ENCODE measurements at places on chromosomes 3 and 15.

DNA sequence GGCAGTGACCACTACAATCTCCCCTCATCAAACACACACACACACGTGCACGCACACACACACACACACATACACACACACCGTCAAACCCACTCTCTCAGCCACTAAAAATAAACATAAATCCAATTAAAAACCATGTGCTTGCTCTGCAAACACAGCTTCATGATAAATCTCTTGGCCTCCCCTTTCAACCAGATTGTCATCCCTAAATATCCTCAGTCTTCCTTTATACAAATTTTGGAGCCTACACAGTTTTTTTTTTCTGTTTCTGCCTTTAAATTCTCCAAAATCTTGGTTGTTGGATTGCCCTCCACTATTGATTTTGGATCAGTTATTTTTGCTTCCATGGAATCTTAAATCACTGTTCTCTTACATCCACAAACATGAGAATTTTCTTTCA lies 245.6 kb downstream of the SATB1 start:
- no peak for DNase-seq

DNA sequence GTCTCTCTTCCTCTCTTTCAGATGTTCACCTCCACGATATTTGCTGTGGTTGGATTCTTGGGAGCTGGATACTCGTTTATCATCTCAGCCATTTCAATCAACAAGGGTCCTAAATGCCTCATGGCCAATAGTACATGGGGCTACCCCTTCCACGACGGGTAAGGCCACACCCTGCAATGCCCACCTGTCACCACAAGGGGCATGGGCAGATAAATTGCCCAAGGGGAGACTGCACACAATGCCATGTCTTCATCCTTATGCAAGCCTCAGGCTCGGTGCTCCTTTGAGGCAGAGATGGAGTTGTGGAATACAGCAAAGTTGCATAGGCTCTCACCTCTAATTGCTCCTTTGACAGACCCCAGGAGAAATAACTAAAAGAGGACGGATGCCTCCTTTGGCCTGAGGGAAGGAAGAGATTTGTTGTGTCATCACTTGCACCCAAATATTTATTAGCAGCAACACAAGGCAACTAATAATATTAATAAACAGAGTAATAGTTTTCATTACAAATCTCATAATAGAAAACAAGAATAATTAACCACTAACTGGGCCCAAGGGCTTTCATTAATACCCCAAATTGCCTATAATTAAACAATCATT lies 13.2 kb downstream of the TM4SF4 start:
- no peak for DNase-seq

DNA sequence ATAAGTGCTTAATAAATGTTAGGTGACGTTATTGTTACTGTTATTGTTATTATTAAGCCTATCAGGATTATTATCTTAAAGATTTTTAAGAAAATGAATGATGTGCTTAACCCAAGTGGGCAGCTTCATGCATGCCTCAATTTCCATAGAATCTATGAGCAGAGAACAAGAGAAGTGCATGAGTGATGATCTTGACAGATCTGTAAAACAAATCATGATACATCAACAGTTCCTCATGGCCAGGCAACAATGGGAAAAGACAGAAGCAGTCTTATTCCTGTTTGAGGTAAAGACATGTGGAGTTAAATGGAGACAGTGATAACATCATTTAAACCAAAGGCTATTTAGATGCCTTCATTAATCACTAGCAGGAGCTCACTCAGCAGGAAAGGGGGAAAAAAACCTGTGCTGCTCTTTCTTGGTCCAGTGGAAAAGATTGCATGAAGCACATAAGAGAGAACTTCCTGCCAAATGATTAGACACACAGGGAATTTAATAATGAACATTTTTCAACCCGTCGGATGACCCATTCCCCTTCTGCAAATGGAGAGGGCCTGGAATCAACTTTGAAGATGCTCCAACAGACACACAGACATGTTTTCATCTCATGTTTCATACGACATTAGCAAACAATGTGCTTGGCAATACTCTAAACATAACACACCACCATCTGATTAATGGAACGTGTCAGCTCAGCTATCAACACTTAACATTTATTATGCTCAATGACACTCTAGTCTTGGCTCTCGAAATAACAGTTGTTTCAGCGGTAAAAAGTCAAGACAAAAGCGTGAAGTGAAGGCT lies 212.2 kb upstream of the LRRN1 start:
- no peak for DNase-seq

DNA sequence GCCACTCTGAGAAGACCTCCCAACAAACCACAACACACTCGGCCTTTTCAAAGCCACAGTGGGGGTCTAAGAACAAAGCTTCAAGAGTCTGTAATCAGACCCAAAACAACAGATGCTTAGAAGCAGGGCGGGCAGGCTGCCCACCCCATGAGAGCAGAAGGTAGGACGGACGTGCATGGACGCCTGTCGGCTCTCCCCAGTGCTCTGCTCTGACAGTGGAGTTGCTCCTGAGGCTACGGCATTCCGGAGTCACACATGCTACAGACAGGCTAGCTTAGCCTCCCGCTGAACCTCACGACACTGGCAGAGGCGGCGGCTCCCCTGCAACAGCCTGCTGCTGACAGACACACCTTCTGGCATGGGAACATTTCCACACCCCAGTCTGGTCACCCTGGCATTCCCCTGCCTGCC lies 33.5 kb downstream of the SLCO2A1 start:
- DNase-seq: no peak

GRCh38 chr3:45026957-45027356 lies 854 bp downstream of the CLEC3B start:
- no peak for DNase-seq

DNA sequence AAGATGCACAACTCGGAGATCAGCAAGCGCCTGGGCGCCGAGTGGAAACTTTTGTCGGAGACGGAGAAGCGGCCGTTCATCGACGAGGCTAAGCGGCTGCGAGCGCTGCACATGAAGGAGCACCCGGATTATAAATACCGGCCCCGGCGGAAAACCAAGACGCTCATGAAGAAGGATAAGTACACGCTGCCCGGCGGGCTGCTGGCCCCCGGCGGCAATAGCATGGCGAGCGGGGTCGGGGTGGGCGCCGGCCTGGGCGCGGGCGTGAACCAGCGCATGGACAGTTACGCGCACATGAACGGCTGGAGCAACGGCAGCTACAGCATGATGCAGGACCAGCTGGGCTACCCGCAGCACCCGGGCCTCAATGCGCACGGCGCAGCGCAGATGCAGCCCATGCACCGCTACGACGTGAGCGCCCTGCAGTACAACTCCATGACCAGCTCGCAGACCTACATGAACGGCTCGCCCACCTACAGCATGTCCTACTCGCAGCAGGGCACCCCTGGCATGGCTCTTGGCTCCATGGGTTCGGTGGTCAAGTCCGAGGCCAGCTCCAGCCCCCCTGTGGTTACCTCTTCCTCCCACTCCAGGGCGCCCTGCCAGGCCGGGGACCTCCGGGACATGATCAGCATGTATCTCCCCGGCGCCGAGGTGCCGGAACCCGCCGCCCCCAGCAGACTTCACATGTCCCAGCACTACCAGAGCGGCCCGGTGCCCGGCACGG lies 991 bp downstream of the SOX2 start:
- peak; percentile 35 for DNase-seq

DNA sequence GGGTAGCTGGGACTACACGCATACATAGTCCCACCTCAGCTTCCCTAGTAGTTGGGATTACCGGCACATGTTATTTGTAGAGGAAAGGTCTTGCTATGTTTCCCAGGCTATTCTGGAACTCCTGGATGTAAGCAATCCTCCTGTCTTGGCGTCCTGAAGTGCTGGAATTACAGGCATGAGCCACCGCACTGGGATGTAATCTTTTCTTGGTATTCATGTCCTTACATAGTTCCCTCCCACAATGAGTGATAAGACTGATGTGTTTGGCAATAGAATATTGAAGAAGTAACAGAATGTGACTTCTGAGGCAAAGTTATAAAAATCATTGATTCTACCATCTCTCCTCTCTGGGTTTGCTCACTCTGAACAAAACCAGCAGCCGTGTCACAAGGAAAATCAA lies 22.7 kb upstream of the ALCAM start:
- DNase-seq: no peak

DNA sequence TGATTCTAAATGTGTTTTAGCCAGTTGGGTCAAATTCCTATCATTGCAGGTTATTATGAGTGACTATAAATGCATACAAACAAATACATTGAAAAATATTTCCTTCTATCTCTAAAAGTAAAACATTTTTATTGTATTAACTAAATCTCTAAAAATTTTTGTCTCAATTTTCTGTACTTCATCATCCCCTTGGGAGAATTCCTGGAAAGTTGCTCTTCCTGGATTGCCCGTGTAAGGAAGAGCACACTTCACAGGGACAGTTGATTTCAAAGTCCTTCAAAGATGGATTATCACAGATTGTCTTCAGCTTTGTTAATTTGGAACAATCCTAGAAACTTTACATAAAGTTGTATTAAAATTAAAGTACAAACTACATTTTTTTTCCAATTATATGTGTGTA lies 595.6 kb downstream of the ROBO1 start:
- no peak for DNase-seq

DNA sequence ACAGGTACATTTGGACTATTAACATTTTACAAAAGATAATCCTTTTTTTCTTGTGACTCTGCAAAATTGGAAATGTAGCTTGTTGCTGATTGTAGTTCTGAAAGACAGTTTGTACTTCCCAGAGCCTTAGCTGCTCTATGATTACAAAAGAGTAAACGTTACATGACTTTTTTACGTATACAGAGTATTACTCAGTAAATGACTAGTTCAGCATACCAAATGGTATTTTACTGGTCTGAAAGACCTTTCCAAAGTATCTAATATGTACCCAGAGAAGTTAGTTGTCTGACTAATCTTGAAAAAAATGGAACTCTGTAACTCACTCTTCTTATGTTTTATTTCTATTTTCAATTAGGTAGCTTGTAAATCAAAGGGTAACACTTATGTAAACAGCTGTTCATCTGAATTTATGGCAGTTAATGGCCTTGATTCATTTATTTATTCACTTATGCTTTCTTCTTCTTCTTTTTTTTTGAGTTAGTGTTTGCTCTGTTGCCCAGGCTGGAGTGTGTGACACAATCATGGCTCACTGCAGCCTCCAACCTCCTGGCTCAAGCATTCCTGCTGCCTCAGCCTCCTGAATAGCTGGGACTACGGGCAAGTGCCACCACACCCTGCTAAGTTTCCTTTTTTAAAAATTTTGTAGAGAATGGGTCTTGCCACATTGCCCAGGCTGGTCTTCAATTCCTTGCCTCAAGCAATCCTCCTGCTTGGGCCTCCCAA lies 151.7 kb downstream of the C3orf38 start:
- DNase-seq: no peak

GRCh38 chr3:127452321-127452821 lies 138.2 kb downstream of the TPRA1 start:
- DNase-seq: no peak

DNA sequence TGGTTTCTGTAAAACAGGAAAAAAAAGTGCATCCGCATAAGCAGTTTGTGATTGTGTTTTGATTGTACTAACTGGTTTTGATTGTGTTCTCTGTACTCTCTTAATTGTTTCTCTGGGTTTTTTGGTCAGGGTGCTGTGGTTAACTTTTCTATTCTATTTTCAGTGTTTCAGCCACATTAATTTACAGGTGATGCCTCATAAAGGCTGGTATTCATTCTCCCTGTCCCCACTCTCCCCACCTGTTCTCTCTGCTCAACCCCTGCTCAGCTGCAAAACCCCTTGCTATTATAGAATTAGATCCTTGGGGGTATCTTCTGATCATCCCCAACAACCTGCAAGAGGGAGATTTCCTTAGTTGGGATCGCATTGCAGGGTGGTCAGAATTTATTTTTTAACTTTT lies 285.4 kb upstream of the AZI2 start:
- no peak for DNase-seq

GRCh38 chr3:157133434-157134320 lies 26.3 kb downstream of the CCNL1 start:
- DNase-seq: no peak

- no peak for DNase-seq
These were observed 81.1 kb downstream of the CHSY1 start for GRCh38 chr15:101170568-101171350.

DNA sequence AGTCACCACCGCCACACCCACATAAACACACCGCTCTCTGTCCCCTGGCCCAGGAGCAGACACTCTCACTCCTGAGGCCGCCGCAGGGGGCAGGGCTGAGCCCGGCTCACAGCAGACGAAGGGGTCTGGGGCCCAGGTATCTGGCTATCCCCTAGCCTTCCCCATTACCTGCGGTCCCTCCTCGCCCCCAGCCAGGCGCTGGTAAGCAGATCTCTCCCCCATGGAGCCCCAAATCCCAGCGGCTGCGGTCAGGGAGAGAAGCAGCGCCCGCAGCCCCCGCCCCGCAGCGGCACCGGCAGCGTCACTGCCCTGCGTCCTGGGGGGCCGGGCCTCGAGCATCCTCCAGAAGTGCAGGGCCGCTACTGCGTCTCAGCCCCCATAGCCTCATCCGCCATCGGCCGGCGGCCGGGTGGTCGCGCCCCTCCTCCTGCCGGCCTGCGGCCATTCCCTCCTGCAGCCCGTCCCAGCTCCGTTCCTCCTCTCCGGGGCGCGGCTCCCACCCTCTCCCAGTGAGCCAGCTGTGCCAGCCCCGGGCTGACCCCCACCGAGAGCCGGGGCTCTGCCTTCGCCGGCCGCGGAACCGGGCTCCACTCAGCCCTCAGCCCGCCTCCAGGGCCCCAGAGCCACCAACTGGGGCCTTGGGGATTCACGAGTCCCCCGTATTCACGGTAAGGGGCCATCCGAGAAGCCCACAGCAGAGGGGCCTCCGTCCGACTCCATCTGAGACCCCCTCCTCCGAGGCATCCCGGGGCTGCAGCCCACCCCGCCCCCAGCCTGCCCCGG lies 13.1 kb downstream of the TNK2 start:
- DNase-seq: peak; percentile 41

GRCh38 chr3:128448491-128448890 lies 18.2 kb downstream of the DNAJB8 start:
- DNase-seq: no peak

GRCh38 chr3:155131104-155131503 lies 51.0 kb downstream of the MME start:
- no peak for DNase-seq

- peak; percentile 91 for DNase-seq
These were observed at the start of gene QARS1 for GRCh38 chr3:49104427-49105291. Gene QARS1, minus strand, starts transcription at chr3:49104757. Its CDS starts 24 bp downstream, at chr3:49104733.

DNA sequence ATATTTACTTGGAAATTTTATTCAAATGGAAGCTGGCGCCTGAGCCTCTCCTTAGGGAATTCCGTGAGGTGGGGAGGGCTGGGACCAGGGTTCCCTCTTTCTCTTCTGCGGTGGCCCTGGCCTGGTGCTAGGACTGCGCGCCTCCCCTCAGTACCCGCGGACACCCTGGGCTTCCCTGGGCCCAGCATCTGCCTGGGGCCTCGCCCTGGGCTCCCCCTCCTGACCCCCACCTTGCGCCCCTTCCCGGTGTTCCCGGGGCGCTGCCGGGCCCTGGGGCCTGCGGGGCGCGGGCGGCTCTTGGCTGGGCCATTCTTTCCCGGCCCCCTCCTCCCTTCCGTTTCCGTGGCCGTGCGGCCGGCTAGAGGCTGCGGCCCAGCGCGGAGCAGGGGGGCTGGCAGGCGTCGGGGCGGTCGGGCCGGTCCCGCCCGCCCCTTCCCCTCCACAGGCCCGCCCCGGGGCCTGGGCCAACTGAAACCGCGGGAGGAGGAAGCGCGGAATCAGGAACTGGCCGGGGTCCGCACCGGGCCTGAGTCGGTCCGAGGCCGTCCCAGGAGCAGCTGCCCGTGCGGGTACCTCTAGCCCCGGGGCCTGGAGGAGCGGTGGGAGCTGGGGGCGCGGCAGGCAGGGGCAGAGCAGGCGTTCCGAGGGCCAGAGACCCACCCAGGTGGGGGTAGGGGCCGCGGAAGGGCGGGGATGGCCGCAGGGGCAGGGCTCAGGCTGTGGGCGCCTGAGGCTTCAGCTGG lies at the start of gene FES:
Gene FES, plus strand, starts transcription at position 529 of the 743 bp plus-strand sequence. CDS start 542 bp downstream, outside the sequence.
- DNase-seq: no peak

- no peak for DNase-seq
These were observed 51.9 kb upstream of the TBL1XR1 start for GRCh38 chr3:177249203-177249602.
